Stimulated activated CD8-positive, alpha-beta memory T cell treated with anti-CD3 and anti-CD28 coated beads, Interleukin-2, amount 100 ng/mL, for 1 hour (primary cell): ENCODE measurements at places on chromosomes 16 and 17.

GRCh38 chr17:17959520-17960361 is 12.5 kb downstream of the TOM1L2 start:
- DNase-seq, result no peak

DNA sequence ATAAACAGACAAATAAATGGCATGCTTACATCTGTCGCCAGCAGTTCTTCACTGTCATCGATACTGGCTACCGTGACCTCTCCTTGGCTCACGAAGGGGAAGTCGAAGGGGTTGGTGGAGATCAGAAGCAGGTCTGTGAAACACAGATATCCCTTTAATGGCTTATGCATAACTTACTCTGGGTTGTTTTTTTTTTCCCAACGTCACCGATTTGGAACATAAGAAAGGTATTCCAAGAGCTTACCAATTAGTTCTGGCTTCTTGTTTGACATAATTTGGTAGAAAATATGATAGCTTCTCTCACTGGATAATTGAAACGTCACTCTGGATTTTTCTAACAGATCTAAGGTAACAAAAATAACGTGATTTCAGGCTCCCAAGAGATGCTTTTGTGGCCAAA is 18.2 kb downstream of the MYH13 start:
- DNase-seq, result no peak

DNA sequence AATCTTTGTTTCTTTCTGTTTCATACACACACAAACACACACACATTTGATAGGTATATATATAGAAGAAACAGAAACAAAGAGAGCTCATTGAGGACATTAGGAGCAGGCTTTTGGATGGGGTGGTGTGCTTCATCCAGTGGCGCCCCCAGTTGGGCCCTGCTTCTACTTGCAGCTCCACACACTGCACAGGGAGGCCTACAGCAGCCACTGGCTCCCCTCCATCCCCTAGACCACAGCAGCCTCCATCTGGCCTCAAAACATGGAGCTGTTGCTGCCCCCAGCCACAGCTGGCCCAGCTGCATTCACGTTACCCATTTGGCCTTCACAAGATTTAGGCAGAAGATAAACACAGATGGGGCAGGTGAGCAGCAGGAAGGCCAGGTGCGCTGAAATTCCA is 33.1 kb upstream of the NF1 start:
- DNase-seq, result no peak

- no peak for DNase-seq
These were observed 118.9 kb downstream of the PARN start for GRCh38 chr16:14510939-14511799.

DNA sequence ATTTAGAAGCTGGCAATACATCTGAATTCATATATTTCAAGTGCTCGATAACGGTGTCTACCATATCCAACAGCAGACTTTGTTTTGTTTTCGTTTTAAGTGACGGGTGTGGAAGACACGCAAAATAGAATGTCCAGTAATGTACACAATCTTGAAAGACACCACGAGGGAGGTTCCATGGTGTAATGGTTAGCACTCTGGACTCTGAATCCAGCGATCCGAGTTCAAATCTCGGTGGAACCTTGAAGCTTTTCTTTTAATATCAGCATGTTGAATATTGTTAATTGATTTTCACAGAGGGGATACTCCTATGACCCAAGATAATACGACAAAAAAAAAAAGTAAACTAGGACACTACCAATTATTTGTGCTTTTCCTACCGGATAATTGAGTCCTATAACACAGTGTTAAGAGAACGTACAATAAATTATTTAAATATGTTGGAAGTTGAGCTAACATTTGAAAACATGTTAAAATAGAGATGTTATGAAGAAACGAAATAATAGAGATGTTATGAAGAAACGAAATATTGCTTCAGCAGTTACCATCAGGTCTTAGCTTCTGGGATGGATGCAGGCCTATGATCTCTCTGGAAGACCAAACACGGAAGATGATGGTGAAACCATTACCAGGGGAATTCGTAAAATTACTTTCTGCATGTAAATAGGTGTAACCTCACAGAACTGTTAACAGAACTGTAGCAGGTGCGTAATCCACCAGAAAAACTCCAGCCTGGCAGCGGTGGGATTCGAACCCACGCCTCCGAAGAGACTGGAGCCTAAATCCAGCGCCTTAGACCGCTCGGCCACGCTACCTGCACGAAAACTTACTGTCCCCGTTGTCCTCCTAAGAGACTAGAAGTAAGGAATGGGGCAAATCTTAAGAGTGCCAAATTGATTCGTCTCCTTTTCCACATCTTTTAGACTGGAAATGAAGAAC is 1.5 kb upstream of the ALOXE3 start:
- DNase-seq, result peak; percentile 62

DNA sequence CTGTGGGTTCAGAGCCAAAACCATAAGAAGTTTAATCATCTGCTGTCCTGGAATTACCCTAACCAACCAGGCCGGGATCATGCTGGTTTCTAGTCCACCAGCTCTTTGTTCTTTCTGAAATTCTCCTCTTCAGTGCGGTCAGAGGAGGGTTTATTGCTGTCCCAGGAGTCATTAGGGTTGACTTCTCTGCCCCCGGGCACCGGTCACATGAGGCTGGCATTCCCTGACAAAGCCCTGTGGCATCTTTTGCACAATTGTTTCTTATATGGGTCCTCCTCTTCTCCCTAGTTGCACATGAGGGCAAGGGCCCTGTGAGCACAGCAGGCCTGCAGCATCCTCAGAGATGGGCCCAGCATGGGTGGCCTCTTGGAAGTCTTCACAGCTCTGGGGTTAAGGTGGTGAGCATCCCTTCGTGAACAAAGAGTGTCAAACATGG is 243.9 kb downstream of the IRF8 start:
- DNase-seq, result no peak

DNA sequence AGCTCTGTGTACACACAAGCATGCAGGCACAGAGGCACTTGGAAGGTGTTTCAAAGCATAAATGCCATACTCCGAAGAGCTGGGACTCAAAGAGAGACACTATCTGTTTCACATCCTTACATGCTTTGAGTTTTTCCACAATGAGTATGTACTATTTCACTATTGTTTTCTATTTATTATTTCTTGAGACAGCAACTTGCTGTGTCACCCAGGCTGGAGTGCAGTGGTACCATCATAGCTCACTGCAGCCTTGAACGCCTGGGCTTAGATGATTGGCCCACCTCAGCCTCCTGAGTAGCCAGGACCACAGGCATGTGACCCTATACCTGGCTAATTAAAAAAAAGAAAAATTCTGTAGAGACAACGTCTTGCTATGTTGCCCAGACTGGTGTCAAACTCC is 31.6 kb downstream of the CYB5D2 start:
- DNase-seq, result no peak

DNA sequence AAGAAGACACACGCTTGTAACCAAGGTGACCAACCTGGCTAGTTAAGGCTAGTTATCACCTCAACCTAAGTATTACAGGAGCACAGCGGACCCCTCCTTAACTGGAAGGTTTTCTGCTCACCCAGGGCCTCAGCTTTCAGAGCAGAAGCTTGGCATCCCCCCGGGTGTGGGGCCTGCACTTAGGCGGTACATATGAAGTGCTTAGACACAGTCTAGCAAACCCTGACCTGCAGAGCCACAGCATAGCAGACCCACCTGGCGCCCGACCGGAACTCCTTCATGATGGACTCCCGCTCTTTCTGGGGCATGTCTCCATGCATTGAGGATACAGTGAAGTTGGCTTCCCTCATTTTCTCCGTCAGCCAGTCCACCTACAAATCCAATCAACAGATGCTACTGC is 9.8 kb downstream of the EIF4A3 start:
- no peak for DNase-seq
